ENCODE measurements at places on chromosomes 2 and 18.

DNA sequence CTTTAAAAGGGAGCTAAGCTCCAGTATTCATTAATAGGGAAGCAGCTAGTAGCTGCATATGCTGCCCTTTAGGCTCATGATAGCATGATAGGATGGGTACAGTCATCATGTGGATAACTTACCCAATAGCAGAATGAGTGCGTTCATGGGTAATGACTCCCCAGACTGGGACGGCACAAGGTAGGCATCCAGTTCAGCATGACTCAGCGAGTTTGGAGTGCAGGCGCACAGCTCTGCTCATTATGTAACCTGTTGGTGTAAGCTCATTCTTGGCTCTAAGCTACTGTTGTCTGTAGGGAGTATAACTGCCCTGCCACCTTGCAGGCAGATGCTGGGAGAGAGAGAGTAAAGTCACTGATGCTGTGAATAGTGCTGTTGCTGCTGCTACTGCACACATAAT, 209.2 kb upstream of the SYT4 start:
- no peak for DNase-seq

DNA sequence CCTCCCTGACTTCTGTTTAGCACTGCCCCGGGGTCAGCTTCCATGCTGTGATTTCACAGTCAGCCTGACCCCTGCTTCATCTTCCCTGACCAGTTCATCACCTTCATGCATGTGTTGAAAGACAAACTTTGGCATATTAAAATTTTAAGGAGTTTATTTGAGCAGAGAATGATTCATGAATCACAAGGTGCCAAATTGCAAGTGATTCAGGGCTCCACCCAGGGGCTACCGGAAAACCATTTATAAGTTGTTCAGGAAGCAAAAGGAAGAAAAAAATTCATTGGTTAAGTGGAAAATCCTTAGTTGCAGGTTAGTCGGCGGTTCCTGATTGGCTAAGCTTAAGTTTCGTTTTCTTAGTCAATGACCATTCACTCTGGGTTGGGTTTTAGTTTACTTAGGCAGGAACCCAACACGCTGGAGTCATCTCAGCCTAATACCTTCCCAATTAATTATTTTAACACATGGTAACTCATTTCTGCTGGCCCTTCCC, 10.6 kb downstream of the IL1F10 start:
- no peak for DNase-seq

- no peak for DNase-seq
These were observed 157.1 kb downstream of the RIT2 start for GRCh38 chr18:42958353-42958752.

DNA sequence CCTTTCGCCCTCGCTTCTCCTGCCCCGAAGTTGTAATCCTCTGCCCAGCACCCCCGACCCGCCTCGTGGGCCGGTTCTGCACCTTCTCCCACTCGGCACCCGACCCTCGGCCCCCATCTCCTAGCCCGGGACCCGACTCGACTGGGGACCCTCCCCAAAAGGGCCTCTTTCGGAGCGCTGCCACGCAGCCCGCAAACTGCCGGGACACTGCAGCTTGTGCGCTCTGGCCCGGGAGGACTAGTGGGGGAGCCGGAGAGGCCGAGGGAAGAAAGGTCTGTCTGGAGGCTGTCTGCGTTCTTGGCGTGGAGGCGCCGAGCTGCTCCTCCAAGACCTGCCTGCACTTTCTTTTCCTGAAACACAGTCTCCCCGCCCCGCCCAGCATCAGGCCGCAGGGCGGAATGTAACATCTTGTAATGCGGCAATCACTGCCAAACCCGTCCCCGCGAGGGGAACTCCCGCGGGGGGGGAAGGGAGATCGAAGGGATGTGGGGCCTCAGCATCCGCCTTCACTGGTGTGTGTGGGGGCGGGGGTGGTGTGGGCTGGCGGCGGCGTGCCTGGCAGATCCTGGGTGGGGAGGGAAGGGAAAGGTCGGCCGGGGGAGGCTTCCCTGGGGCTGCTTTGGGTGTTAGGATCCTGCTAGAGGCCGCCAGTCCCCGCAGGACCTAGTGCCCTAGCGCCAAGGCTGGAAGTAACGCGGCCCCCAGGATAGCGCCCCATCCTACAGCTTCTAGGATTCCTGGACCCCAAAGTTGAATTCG, 7.4 kb downstream of the DLX2 start:
- no peak for DNase-seq

- no peak for DNase-seq
These were observed 61.8 kb downstream of the NXPH2 start for GRCh38 chr2:138718405-138718804.

DNA sequence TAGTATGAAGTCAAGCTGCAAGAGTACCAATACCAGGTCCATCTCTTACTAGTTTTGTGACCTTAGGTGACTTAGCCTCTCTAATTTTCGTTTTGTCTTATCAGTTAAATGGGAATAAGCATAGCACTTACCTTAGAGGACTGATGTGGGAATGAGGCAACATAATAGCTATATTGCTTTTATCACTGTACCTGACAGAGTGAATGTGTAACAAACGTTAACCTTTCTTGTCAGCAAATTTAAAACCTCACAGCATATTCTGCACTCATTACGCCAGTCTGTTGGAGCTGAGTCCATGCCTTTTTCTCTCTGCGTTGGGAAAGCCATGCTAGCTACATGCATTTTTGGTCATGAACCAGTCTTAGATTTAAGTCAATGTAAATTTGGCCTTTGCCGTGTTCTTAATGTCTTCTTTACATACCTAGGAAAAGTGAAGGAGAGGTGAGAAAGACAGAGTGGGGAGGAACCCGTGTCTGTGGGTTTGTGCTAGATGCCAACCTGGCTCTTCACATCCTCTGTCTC, at the start of gene IL36B:
Gene IL36B, minus strand, starts transcription at position 472 of the 522 bp plus-strand sequence.
- DNase-seq = no peak

- no peak for DNase-seq
These were observed 31.7 kb upstream of the CYBRD1 start for GRCh38 chr2:171490577-171490976.

DNA sequence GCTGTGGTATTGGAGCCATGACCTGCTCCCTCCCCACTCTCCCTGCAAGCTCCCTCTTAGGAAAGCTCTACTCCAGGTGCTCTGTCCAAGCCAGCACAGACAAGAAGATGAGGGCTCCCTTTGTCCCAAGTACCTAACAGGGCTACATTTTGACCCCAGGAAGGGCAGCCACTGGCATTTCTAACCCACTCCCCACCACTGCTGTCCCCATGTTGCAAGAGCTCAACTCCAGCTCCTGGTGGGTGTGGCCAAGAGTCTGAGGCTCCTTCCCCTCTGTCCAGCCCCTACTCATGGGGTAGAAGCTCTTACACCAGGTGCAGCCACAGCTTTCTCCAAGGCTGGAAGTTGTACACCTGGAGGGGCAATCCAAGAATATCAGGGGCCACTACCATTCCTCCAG, 127.0 kb upstream of the NPAS2 start:
- no peak for DNase-seq

- DNase-seq = no peak
These were observed 4.6 kb downstream of the RPS27A start for GRCh38 chr2:55236992-55237543.
